GM04503 (cell line): ENCODE measurements at places on chromosomes 3 and 15.

GRCh38 chr15:25342629-25343028, 96.2 kb downstream of the UBE3A start:
- no peak for DNase-seq

DNA sequence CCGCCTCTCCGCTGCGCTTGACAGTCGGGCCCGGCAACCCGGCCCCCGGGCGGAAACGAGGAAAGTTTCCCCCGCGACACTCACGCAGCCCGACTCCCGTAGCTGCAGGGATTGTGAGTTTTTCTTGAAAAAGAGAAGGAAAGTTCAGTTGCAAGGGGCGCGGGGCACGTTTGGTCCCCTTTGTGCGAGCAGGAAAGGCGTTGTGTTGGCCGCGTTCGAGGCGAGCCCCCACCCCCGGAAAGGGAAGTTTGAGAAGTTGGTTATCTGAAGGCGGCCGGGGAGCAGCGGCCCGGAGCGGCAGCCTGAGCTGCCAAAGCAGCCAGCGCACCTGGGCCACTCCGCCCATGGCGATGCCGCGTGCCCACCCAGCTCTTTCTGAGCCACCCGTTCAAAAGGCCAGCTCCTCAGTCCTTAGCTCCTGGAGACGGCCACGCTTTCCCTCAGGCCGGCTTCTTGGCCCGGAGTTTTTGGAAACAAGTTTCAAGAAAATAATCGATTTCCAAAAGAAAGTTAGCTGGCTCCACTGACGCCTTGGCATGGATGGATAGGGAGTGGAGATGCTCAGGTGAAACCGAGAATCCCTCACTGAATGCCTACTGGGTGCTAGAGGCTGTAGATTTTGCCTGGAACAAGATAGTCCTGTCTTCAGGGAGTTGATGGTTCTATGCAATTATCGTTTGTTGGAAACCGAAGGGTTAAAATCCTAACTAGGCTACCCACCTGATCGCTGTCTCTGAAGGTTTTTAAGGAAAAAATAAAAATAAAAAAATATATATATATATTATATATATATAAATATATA, 832 bp downstream of the TGFBR2 start:
- no peak for DNase-seq

DNA sequence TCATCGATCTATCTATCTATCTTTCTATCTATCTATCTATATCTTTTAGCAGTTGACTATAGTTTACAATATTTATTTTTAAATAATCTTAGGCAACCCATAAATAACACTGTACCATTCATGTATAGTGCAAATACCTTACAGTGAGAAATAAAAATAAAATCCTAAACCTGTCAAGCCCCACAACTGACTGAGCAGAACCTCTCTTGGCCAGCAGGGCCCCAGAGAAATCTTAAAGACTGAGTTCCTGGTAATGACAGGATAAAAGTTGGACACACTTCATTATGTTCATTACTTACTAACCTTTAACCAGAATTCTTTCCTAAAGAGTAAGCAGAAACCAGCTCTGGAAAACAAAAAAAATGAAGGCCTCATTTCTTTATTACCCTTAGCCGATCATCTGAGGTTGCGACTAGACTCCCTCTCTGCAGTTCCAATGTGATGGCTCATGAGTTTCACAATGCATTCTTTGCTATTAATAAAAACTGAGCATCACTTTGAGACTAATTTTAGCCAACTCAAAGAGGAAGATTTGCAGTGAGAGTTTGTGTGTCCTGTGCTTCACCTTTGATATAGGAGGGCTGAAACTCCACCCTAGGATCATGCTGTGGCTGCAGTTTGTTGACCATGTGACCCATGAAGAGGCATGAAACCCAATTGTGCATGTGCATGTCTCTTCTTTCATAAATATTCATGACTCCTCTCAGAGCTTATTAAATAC, 1072.0 kb downstream of the NSUN3 start:
- no peak for DNase-seq

DNA sequence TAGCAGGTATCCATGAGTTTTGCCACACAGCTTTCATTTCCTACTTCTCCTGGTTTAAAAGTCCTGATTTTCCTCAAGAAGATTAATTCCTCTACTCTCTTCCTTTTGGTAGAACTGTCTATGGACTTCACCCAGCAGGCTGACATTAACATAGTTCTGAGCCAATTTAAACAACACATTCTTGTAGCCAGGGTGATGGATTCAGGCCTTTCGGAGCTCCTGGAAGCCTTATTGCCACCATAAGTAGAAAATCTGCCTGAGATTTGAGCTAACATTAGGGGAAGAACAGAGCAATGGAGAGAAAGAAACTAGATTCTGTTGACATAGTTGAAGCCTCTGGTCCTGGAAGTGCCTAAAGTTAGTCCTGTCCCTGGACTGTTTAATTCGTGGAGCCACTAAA, 449.8 kb downstream of the TAFA4 start:
- DNase-seq = no peak

GRCh38 chr15:77554306-77555080, 78.2 kb downstream of the LINGO1 start:
- no peak for DNase-seq

GRCh38 chr3:157566596-157566995, 63.4 kb upstream of the VEPH1 start:
- DNase-seq = no peak

DNA sequence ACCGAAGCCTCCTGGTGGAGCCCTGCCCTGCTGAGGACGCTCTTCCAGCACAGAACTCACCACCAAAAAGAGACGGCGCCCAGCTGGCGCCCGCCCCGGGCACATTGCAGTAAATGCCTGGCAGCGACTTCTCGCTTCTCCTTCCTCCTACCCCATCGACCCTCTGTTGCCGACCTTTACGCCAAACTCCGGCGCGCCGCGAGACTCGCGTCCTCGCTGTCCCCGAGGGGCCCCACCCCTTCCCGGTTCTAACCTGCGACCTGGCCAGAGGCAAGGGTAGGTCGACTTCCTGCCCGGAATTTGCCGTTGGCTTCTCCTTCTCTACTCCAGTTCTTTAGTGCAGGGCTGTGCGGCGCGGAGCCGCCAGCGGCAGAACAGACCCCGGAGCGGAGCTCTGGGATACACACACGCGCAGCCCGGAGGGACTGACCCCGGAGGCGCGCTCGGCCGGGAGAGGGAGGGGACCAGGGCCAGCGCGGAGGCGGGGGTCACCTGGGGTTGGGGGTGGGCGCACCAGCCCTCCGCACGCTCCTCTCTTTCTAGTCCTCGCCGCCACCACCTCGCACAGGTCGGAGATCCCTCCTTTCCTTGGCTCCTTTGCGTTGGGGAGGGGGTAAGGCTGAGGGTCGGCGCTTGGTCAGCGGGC, 226.6 kb upstream of the AZI2 start:
- DNase-seq = no peak
